ENCODE measurements at places on chromosomes 6 and 20. TPM values are rescaled to one million over a fixed set of nuclear protein-coding genes. Genes with fewer than 3 reads are reported as not detected.

GRCh38 chr6:32980488-32981038 is 12.2 kb downstream of the BRD2 start:
- H3K27me3 ChIP-seq: no peaks in the 10 kb centered on the region
- DNase-seq: no peak
- H3K36me3 ChIP-seq: peaks cover 65% of the 10 kb centered on the region
- no peak overlapping the region for H3K27ac ChIP-seq

The OLIG3 gene
- total RNA-seq: not detected

GRCh38 chr6:14509120-14509519 is 391.5 kb downstream of the CD83 start:
- no peaks in the 10 kb centered on the region for H3K36me3 ChIP-seq
- H3K4me1 ChIP-seq: no peaks in the 10 kb centered on the region
- no peaks in the 10 kb centered on the region for H3K27me3 ChIP-seq
- no peak overlapping the region for H3K27ac ChIP-seq
- DNase-seq: no peak

The MMP24 gene
- 5.3 TPM for total RNA-seq

- H3K27me3 ChIP-seq: no peaks in the 10 kb centered on the region
- no peak for DNase-seq
- H3K4me1 ChIP-seq: peaks cover 31% of the 10 kb centered on the region
- H3K36me3 ChIP-seq: no peaks in the 10 kb centered on the region
- H3K27ac ChIP-seq: no peak overlapping the region
These were observed 540.5 kb upstream of the JAG1 start for GRCh38 chr20:11214256-11214840.

DNA sequence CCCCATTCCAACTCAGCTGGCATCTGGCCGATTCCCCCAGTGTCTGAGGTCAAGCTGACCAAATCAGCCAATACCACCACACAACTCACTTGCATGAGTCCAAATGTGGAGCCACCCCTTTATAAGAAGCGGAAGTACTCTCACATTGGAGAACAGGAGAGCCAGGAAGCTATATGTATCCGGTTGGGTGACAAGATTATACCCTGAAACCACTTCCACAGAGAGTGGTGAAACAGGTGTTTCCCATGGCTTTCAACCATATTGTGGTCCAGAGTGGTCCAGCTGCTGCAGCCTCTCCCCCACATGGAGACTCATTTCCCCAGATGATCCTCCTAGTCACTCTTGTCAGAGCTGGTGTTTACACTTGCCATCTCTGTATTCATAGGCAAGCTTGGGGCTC is 24.0 kb upstream of the SERINC1 start:
- H3K27ac ChIP-seq: no peak overlapping the region
- H3K4me1 ChIP-seq: no peaks in the 10 kb centered on the region
- H3K36me3 ChIP-seq: no peaks in the 10 kb centered on the region
- H3K27me3 ChIP-seq: no peaks in the 10 kb centered on the region
- DNase-seq: no peak

GRCh38 chr6:137011406-137011805 is 33.4 kb downstream of the IL20RA start:
- peaks cover 5% of the 10 kb centered on the region for H3K27me3 ChIP-seq
- no peaks in the 10 kb centered on the region for H3K36me3 ChIP-seq
- H3K27ac ChIP-seq: no peak overlapping the region
- H3K4me1 ChIP-seq: no peaks in the 10 kb centered on the region
- DNase-seq: no peak

DNA sequence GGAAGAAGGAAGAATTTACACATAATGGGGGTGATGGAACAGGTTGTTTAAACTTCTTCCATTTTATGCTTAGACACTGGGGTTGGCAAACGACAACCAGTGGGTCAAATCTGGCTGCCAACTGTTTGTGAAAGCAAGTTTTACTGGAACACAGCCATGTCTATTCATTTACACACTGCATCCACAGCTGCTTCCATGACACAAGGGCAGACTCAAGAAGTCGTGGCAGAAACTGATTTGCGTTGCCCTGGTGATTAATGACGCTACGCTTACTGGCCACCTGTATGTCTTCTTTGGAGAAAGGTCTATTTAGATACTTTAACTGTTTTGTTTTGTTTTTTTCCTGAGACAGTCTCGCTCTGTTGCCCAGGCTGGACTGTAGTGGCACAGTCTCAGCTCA is 19.0 kb downstream of the CTCFL start:
- H3K36me3 ChIP-seq: no peaks in the 10 kb centered on the region
- DNase-seq: no peak
- H3K4me1 ChIP-seq: peaks cover 7% of the 10 kb centered on the region
- no peaks in the 10 kb centered on the region for H3K27me3 ChIP-seq
- no peak overlapping the region for H3K27ac ChIP-seq
- H3K4me3 ChIP-seq: no peak overlapping the region

DNA sequence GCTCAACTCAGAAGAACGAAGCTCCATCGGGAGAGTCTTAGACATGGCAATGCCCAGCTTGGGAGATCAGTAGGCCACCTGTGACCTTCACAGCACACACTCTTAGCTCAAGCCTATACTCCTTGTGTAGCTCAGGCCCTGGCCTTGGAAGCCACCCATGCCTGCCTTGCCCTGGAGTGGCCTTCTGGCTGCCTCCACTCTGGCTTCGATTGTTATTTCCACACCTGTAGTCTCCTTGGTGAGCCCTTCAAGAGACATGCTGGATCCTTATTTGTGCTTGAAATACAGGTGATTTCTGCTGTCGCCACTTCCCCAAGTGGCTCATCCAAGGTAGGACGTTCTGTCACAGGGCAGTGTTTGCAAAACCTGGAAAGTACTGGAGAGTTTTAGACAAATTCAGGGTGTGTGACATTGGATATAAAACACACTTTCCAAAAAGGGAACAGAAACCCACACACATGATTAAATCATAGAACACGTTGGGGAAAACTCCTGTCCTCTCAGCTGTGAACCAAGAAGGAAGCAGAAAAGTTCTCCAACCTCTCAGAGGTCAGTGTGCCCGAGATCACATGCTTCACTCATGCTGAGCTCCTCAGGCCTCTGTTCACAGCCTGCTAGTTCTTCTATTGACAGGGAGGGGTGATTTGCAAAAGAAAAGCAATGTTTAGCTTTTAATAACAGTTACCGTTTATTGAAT is 391.8 kb downstream of the CDC5L start:
- no peaks in the 10 kb centered on the region for H3K36me3 ChIP-seq
- H3K4me3 ChIP-seq: no peak overlapping the region
- no peaks in the 10 kb centered on the region for H3K4me1 ChIP-seq
- no peaks in the 10 kb centered on the region for H3K27me3 ChIP-seq
- peak; percentile 51 for DNase-seq

GRCh38 chr6:44624936-44625573 is 237.5 kb downstream of the CDC5L start:
- H3K27ac ChIP-seq: no peak overlapping the region
- H3K27me3 ChIP-seq: no peaks in the 10 kb centered on the region
- no peaks in the 10 kb centered on the region for H3K36me3 ChIP-seq
- no peak for DNase-seq
- H3K4me3 ChIP-seq: no peak overlapping the region

- DNase-seq: no peak
- no peak overlapping the region for H3K4me3 ChIP-seq
- no peaks in the 10 kb centered on the region for H3K36me3 ChIP-seq
These were observed 187.8 kb upstream of the PRDM1 start for GRCh38 chr6:105898286-105898685.

GRCh38 chr6:27631609-27631916 is 158.7 kb upstream of the ZNF184 start:
- no peaks in the 10 kb centered on the region for H3K36me3 ChIP-seq
- no peaks in the 10 kb centered on the region for H3K4me1 ChIP-seq
- H3K27ac ChIP-seq: no peak overlapping the region
- peaks cover 71% of the 10 kb centered on the region for H3K27me3 ChIP-seq
- DNase-seq: no peak

The NXT1 gene
- 14.8 TPM for total RNA-seq

- H3K27me3 ChIP-seq: no peaks in the 10 kb centered on the region
- DNase-seq: no peak
- no peaks in the 10 kb centered on the region for H3K4me1 ChIP-seq
- no peak overlapping the region for H3K27ac ChIP-seq
- no peaks in the 10 kb centered on the region for H3K36me3 ChIP-seq
- H3K4me3 ChIP-seq: no peak overlapping the region
These were observed 112.6 kb upstream of the CCN2 start for GRCh38 chr6:132063738-132064137.

The AP5S1 gene
- total RNA-seq: 11.1 TPM

DNA sequence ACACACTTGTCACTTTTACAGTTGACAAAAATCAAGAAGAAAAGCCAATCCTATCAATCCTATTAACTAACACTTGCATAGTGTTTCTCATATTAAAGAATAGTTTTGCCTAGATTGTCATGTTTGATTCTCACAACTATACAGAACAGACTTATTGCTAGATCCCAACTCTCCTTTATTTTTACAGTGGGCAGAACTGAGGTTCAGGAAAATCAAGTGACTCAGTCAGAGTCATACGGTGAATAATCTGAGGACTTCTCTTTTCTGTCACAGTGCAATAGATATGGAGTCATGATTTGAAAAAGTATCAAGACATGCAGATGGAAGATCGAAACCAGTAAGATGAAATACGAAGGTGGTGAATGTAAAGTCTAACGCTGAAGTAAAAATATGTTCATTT is 195.1 kb upstream of the CITED2 start:
- H3K27ac ChIP-seq: no peak overlapping the region
- H3K4me3 ChIP-seq: no peak overlapping the region
- no peaks in the 10 kb centered on the region for H3K27me3 ChIP-seq
- H3K4me1 ChIP-seq: peaks cover 21% of the 10 kb centered on the region
- H3K36me3 ChIP-seq: no peaks in the 10 kb centered on the region

GRCh38 chr20:25254986-25255680 is 7.2 kb downstream of the PYGB start:
- peak; percentile 74 for DNase-seq
- no peaks in the 10 kb centered on the region for H3K27me3 ChIP-seq
- H3K4me1 ChIP-seq: peaks cover 47% of the 10 kb centered on the region
- H3K36me3 ChIP-seq: peaks cover 12% of the 10 kb centered on the region
- H3K27ac ChIP-seq: peak overlapping the region; percentile 59

The SLC22A16 gene
- 0.80 TPM for total RNA-seq

- no peak for DNase-seq
- peaks cover 5% of the 10 kb centered on the region for H3K4me1 ChIP-seq
These were observed 5.2 kb upstream of the STMND1 start for GRCh38 chr6:17096652-17097051.

DNA sequence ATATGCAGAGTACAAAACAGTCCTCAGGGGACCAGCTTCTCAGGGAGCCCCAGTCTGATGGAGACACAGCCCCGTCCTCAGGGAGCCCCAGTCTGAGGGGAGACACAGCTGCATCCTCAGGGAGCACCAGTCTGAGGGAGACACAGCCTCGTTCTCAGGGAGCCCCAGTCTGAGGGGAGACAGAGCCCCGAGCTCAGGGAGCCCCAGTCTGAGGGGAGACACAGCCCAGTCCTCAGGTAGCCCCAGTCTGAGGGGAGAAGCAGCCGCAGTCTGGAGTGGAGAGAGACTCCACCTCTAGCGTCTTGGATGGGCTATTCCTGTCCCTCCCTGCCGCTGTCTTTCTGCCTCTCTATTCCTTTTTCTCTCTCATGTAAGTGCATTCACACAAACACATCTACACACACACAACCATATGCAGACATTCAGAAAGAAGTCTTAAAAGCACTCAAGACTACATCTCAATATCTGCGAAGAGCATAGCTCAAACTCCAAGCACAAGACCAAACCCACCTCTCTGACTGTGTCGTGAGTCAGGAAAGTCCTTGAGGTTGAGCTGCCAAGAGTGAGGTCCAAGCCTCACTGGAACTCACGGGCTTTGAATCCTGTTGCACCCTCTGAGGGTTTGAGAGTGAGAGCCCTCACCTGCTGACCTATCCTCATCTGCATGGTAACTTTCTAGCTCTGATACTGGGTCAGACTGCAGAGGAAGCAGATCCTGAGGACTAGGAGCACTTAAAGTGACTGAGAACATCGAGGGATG is 53.1 kb upstream of the SAYSD1 start:
- no peak overlapping the region for H3K27ac ChIP-seq
- H3K27me3 ChIP-seq: no peaks in the 10 kb centered on the region
- peaks cover 3% of the 10 kb centered on the region for H3K4me1 ChIP-seq
- no peak overlapping the region for H3K4me3 ChIP-seq
- H3K36me3 ChIP-seq: no peaks in the 10 kb centered on the region
- DNase-seq: no peak

- DNase-seq: no peak
- no peaks in the 10 kb centered on the region for H3K27me3 ChIP-seq
- H3K36me3 ChIP-seq: no peaks in the 10 kb centered on the region
These were observed 93.3 kb downstream of the SCML4 start for GRCh38 chr6:107730683-107731314.

DNA sequence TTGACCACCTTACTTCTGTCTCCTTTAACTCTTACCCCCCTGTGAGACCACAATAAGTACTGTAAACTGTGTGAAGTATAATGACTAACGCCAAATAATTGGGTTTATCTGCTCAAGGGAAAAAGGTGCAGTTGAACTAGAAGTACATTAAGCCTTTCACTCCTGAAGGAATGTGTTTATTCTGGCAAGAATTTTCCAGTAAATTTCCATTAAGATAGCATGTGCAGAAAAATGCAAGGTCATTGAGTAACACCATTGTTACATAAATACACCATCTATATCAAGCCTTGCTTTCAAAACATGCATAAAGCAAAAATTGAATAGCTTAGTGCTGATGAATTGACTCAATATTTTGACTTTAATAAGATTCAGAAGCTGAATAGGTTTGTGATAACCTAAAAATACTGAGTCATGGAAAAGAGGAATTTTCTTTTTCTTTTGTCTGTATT is 65.4 kb downstream of the ARHGAP18 start:
- H3K27me3 ChIP-seq: no peaks in the 10 kb centered on the region
- no peak for DNase-seq
- H3K4me1 ChIP-seq: peaks cover 36% of the 10 kb centered on the region

The RAET1L gene
- not detected for total RNA-seq

The HLA-DQA1 gene
- total RNA-seq: 144 TPM

GRCh38 chr20:45344168-45344860 is 3.9 kb downstream of the SDC4 start:
- H3K4me1 ChIP-seq: peaks cover 90% of the 10 kb centered on the region
- peak overlapping the region; percentile 93 for H3K27ac ChIP-seq
- H3K36me3 ChIP-seq: peaks cover 24% of the 10 kb centered on the region
- no peaks in the 10 kb centered on the region for H3K27me3 ChIP-seq

The VGLL2 gene
- not detected for total RNA-seq

DNA sequence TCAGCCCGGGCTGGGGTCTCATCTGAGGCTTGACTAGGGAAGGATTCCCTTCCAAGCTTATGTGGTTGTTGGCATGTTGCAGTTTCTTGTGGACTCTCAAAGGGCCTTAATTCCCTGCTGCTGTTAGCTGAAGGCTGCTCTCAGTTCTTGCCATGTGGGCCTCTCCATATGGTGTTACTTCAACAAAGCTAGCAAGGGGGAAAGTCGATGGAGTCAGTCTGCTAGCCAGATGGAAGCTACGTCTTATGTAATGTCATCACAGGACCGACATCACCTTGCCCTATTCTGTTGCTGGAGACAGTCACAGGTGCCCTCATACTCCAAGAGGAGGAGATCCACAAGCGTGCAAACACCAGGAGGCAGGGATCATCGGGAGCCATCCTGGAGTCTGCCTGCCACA is 43.3 kb upstream of the ARMC2 start:
- H3K36me3 ChIP-seq: no peaks in the 10 kb centered on the region
- DNase-seq: no peak
- no peak overlapping the region for H3K4me3 ChIP-seq
- no peaks in the 10 kb centered on the region for H3K27me3 ChIP-seq
- H3K4me1 ChIP-seq: peaks cover 7% of the 10 kb centered on the region
- H3K27ac ChIP-seq: no peak overlapping the region

GRCh38 chr6:147990159-147990558 is 352.5 kb upstream of the SASH1 start:
- no peak overlapping the region for H3K27ac ChIP-seq
- no peaks in the 10 kb centered on the region for H3K36me3 ChIP-seq
- no peaks in the 10 kb centered on the region for H3K4me1 ChIP-seq
- H3K4me3 ChIP-seq: no peak overlapping the region

The GLP1R gene
- 0.35 TPM for total RNA-seq

Data from lower lobe of right lung (tissue), 2 donors.